ENCODE measurements at places on chromosomes 12 and 14.

GRCh38 chr14:61103541-61104339, 122.7 kb downstream of the SLC38A6 start:
- peak; percentile 78 for DNase-seq

- no peak for DNase-seq
Measured at GRCh38 chr14:70782361-70782760, 27.0 kb downstream of the MAP3K9 start.

- no peak for DNase-seq
Measured at GRCh38 chr12:64170024-64170423, 52.1 kb downstream of the KICS2 start.

DNA sequence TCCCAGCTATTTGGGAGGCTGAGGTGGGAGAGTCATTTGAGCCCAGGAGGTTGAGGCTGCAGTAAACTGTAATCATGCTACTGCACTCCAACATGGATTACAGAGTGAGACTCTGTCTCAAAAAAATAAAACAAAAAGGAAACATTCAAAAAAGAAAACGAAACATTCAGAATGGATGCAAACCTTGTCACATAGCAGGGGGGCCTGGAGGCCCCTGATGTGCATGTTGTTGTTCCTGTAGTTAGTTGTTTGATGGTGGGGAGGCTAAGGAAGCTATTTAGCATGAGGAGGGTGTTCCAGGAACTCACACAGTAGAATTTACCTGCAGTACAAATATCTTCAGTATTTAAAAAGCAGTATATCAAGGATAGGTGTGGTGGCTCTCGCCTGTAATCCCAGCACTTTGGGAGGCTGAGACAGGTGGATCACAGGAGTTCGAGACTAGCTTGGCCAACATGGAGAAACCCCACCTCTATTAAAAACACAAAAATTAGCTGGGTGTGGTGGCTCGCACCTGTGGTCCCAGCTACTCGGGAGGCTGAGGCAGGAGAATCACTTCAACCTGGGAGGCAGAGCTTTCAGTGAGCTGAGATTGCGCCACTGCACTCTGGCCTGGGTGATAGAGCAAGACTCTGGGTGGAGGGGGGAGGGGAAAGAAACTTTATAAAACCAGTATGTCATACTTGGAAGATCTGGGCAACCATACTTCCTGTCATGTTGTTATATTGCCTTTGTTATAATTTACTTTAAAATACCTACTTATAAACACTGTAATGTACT, 17.6 kb upstream of the AEBP2 start:
- DNase-seq, result no peak

DNA sequence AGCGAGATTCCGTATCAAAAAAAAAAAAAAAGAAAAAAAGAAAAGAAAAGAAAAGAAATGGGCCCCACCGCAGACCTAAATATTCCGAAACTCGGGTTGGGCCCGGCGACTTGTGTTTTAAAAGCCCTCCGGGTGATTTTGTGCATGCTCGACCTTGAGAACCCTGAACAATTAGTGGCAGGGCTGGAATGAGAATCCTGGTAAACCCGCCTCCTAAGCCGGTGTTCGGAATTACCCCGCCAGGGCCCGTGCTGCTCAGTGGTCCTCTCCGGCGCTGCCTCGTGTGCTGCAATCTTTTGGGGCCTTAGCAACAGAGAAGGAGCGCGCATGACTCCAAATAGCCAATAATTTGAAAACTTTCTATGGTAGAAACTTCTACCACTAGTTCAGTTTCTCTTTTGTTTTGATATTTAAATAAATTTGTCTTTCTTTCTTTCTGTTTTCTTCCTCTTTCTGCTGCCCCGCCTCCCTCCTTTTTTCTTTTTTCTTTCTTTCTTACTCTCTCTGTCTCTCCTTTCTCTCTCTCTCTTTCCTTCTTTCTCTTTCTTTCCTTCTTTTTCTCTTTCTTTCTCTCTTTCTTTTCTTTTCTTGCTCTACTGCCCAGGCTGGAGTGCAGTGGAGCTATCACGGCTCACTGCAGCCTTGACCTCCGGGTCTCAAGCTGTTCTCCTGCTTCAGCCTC, 1.5 kb upstream of the GALNT6 start:
- no peak for DNase-seq

DNA sequence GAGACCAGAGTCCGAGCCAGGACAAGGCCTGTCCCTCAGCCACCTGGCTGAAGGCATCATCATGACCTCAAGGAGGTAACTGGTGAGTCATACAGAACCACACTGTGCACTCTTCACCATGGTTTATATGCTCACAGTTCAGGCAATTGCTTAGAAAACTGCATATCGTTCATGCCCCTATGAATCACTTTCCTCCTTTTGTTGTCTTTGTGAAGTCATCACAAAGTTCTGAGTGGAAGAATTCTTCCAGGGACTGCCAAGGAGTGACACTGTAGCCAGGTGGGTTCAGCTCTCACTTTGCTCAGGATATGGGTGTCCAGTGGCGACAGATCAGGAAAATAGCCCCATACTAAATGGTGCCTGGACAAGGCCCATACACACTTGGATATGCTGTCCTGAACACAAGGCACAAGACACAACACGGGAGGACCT, 92.5 kb downstream of the DPF3 start:
- DNase-seq, result no peak

DNA sequence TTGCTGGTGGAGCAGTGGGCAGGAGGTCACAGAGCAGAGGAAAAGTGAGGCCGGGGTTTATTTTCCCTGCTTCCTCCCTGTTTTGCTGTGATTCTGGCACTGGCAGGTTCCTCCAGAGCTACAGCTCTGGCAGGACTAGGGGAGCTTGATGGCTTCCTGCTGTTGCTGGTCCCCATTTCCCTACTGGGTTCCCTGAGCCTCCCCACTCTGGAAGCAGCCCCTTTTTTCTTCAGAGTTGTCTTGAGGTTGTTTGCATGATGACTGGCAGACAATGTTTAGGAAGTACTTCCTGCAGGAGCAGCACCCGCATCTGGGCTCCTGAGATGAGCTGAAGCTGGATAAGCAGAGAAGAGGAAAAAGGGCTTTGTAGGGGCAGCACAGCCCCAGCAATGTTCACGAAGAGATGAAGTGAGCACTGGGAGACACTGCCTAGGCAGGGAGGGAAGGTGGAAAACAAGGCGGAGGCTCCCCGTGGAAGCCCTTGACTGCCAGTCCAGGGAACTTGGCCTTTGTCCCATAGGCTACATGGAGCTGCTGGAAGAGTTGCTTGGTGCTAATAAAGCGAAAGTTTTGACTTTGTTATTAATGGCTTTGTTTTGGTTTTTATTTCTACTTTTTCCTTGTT, 126.9 kb downstream of the SLC38A6 start:
- DNase-seq, result no peak

GRCh38 chr14:68854421-68854820, 61.6 kb upstream of the ZFP36L1 start:
- DNase-seq, result no peak

- no peak for DNase-seq
Measured at GRCh38 chr14:89753828-89754412, 200.6 kb downstream of the EFCAB11 start.

DNA sequence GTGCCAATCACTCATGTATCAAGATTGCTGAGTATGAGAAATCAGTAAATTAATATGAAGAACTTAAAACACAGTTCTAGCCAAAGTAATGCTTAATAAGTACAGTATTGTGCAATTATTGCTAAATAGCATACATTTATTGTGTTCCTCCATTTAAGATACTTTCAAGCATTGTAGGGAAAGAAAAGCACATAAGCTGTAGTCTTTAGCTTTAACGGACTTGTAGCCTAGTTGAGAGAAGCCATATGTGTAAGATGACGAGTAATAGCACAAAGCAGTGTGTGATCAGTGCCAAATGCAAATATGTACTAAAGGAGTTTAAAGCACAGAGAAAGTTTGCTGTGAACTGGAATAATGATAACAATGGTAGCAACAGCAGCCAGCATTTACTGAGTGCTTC, 38.1 kb downstream of the ETV6 start:
- no peak for DNase-seq

DNA sequence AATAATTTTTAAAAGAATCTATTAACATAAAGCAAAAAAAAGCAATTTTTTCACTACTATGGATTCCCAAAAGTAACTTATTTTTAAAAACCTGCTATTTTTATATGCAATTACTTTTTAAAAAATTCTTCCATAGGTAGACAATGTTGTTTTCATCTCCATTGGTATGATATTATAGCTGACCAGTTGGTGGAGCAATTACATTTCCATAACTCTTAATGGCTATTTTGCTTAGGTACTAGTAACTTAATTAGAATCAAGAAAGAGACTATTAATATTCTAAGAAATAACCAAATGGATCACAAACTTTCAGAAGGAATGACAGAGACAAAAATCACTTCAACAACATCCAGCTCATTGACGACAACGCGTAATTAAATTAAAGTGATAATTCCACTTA, 64.7 kb upstream of the PTCSC3 start:
- DNase-seq, result no peak

DNA sequence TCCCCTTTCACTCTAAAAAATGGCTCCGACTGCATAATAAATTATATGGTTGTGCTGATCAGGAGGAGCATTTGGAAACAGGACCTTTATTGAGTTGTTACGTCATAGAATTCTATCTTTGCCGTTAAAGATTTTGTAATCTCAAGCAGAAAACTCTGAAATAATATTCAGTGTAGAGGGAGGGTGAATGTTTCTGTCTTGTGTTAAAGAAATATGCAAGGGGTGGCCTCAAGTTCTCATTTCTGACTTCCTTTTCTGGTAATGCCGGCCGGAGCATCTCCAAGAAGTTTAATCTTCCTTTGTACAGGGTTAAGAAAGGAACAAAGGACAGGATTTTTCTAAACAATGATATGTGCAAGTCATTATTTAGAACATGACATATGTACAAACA, 165.1 kb downstream of the SLC38A4 start:
- no peak for DNase-seq

DNA sequence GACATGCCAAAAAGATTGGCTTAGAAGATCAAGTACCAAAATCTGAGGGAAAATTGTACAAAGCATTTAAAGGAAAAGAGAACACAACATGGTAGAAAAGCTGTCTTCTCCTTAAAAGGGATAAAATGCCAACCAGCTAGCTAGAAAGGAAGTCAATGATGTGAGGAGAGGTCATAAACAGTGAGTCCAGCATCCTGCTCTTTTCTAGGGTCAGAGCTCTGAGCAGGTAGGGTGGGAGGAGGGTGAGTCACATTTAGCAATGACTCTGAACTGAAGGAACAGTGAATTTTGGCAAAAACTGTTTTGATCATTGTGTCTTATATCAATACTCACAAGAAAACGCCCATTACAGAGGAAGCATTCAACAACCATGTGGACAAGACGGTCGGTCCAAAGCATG, 322.3 kb downstream of the DAD1 start:
- DNase-seq, result no peak

DNA sequence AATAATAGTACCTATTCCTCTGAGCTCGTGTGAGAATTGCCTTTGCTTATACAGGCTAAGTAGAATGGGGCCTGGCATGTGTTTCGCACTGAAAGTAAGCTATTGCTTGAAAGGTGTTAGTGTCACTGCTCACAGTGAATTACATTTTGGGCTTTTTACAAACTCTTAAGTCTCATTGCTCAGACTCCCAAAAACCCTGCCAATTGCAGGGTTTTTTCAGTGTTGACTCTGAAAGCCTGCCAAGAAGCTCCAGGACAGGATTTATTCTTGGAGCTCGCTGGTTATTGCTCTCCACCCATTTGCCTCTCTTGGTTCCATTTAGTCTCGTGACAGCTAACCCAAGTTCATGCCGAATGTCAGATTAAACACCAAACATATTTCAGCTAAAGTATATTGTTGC, 39.8 kb downstream of the NOPCHAP1 start:
- DNase-seq, result no peak

DNA sequence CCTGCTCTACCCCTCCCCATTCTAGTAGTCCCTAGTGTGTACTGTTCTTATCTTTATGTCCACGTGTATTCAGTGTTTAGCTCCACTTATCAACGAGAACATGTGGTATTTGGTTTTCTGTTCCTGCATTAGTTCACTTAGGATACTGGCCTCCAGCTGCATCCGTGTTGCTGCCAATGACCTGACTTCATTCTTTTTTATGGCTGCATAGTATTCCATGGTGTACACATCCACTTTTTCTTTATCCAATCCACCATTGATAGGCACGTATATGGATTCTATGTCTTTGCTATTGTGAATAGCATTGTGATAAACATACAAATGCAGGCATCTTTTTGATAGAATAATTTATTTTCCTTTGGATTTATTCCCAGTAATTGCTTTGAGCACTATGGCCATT, 327.7 kb downstream of the DUSP6 start:
- DNase-seq, result no peak

GRCh38 chr12:26567126-26567525, 265.9 kb downstream of the ITPR2 start:
- no peak for DNase-seq

GRCh38 chr14:38490273-38490672, 234.4 kb upstream of the CLEC14A start:
- no peak for DNase-seq

DNA sequence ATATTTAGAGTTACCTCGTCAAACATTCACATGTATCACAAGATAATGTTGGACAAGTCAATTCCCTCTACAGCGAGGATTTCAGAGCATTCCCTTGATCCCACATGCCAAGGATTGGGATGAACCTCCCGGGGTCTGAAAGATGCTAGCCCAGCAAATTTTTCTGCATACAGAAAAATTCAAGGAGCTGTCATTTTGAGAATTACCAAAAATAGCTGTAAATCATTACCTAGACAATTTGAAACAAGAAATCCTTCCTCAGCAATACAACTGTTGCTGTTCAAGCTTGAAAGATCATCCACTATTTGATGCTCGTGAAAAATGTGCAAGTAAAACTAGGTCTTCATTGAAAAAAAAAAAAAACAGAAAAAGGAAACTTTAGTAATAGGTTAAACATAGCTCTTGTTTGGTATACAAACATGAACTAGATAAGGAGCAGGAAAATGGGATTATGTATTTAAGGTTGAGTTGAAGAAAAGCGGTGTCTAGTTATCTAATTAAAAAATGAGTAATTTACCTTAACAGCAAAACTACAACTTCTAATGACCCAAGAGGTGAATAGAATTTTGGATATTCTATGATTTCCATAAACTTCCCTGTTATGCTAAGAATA, 73.1 kb downstream of the NTN4 start:
- no peak for DNase-seq

- DNase-seq, result no peak
Measured at GRCh38 chr14:22551605-22551997, 37.4 kb downstream of the DAD1 start.

DNA sequence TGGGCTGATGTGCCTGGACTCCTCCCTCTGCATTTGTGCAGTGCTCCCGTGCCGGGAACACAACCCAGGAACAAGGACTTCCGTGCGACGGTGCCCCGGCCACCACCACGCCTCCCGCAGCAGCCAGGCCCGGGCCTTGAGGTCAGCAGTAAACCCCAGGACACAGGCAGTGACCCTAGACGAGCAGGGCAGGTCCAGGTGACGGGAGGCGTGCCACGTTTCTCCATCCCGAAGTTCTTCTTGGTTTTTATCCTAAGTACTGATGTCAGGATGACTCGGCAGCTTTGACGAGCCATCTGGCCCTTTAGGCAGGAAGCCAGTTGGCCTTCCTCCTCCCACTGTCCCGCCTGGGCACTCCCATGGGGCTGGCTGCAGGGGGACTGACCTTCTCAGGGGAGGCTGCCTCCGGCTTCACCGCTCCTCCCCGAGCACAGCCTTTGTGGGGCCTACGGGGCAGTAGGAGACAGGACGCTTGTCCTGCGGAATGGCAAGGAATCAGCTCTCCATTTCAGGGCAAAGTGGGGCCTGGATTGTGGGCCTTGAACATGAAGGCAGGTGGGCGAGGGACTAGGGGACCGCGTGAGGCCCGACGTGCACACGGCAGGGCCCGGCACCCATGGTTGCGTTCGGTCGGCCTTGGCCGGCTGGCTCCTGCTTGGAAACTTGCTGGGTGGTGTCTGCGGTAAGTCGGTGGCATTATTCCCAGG, 94.1 kb downstream of the FBXL14 start:
- DNase-seq, result no peak

GRCh38 chr14:20460458-20461224, 593 bp downstream of the PIP4P1 start:
- DNase-seq, result peak; percentile 79

Data from CD4-positive, alpha-beta T cell treated with Interleukin-4 for 1 hour (primary cell).